Stimulated activated naive CD4-positive, alpha-beta T cell treated with Interleukin-2 at 50 U/mL for 16 hours (primary cell): ENCODE measurements at places on chromosomes 13 and 19.
A peak's percentile ranks its signal among the peaks of the same experiment; 100 is the strongest.

DNA sequence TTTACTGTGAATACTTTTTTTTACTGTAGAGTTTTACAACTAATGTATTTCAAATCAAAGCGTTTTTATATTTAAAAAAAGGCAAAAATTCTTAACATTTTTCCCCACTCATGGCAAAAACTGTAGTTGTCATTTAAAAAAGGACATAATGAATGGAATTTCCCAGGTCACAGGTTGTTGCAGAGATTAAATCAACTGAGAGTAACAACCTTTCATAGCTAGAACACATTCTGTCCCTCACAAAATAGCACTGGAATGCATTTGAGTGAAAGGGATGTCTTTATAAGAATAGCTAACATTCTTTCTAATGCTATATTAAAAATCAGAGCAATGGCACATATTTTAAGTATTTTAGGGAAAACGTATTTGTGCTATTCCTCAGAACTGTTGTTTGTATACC, 1393.3 kb upstream of the ATXN8OS start:
- no peak for DNase-seq

DNA sequence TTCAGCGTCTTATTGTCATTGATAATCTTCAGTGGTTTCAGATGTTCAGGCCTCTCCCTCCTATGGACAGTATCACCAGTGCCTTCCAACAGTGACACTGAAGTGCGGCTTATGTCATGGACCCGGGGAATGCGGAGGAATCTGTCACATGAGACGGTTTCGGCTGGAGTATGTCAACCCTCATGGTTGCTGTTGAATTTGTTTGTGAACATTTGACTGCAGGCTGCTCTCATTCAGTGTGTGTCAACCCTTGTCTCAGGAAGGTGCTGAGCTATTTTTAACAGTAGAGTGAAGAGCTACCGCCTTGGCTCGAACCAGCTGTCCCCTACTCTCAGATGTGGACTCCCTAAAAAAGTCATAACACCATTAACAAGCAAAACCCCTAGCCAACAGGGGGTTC, 138.8 kb upstream of the RNF113B start:
- DNase-seq = no peak

- DNase-seq = no peak
Observed at GRCh38 chr13:99265821-99266426, 7.7 kb upstream of the GPR18 start.

DNA sequence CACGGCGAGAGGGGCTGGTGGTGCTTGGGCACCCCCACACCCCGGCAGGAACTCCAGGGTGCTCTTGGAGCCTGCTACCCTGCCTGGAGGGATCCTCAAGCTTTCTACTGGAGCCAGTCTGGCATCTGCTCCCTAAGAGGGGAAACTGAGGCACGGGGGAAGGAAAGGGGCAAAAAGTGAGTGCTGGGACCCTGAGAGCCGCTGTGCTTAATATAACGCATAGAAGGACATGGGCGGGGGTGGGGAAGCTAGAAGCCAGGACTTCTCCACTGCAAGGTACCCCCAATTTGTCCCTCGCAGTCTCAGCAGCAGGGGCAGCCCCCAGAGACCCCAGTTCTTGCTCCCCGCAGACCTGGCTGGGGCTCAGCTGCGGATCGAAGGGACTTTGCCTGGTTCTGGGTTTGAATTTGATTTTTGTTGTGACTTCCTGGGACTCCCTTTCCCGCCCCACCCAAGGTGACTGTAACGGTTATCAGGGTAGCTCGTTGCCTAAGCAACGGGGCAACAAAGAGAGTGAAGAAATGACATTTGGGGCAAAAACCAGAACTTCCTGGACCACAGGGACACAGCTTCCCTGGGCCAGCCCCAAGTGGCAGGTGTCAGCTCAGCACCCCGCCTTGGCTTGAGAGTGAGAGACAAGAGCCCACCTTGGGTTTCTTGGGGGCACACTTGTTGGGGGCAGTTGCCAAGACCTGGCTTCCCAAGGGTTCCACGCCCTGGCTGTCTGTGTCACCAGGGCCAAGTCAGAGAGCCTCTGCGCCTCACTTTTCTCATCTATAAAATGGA, 638 bp downstream of the ADGRE5 start:
- peak; percentile 68 for DNase-seq

GRCh38 chr19:38849860-38850435, at the start of gene HNRNPL:
TSS of gene HNRNPL (minus strand) at chr19:38849986. CDS start at chr19:38849966, 20 bp downstream.
- DNase-seq = peak; percentile 100

GRCh38 chr19:703651-704446, 4.9 kb upstream of the PALM start:
- peak; percentile 38 for DNase-seq

GRCh38 chr13:92649140-92649813, 577.3 kb upstream of the GPC6 start:
- DNase-seq = no peak

GRCh38 chr13:94799299-94799698, 87.0 kb upstream of the SOX21 start:
- no peak for DNase-seq

- peak; percentile 24 for DNase-seq
Observed at GRCh38 chr19:919199-920050, 2.3 kb downstream of the KISS1R start.

DNA sequence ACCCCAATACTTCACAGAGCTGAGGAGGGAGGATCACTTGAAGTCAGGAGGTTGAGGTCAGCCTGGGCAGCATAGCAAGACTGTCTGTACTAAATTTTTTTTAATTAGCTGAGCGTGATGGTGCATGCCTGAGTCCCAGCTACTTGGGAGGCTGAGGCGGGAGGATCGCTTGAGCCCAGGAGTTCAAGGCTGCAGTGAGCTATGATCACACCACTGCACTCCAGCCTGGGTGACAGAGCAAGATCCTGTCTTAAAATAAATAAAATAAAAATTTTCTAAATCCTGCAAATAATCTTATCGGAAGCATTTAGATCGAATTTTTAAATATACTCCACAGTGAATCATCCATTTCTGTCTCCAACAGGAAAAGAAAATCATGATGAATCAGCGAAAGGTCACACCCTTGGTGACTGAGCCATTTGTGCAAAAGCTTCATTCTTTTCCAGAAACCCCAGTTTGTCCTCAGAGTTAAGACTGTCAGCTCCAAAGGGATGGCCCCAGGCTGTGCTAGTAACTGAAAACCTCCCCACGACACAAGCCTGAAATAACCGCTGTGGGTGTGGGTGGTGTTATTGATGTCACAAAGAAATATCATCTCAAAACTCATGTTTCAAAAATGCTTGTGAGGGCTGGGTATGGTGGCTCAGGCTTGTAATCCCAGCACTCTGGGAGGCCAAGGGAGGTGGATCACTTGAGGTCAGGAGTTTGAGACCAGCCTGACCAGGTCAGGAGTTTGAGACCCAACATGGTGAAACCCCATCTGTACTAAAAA, 167.6 kb downstream of the PTPRS start:
- DNase-seq = no peak

GRCh38 chr13:90547272-90547790, 800.2 kb upstream of the MIR17HG start:
- DNase-seq = no peak

- no peak for DNase-seq
Observed at GRCh38 chr13:100357764-100358163, 230.8 kb downstream of the GGACT start.

DNA sequence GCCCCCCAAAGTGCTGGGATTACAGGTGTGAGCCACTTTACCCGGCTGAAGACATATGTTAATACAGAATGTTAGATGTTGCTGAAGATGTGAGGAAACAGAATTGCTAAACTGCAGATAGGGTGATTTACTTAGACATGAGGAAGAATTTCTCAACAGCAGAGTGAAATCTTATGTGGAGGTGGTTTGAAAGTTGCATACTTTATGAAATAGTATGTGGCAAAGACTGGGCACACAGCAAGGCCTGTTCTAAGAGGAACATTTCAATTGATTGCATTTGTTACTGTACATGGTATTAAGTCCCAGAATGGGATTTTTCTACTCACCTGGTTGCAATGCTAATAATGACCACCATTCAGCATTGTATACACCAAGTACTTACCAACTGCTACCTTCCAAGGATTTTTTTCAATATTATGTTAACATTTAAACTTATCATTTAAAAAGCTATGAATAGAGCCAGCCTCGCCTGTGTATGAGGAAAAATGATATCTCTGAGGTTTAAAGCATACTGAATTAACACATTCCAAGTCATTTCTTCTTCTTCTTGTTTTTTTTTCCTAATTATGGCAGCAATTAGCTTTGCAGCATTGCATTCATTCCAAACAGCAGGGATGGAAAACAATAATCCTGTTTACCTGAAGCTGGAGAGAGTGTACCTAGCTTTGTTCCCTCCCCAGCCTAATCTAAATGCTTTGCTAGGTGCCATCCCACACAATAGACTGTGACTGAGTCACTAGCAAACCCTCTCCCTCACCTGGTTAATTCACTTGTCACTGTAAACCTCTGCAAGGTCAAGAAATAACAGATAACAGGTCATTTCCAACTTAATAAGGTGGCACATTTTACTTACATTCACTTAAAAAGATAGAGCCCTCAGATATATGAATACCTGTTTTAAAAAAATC, 19.4 kb upstream of the KLF5 start:
- DNase-seq = no peak

DNA sequence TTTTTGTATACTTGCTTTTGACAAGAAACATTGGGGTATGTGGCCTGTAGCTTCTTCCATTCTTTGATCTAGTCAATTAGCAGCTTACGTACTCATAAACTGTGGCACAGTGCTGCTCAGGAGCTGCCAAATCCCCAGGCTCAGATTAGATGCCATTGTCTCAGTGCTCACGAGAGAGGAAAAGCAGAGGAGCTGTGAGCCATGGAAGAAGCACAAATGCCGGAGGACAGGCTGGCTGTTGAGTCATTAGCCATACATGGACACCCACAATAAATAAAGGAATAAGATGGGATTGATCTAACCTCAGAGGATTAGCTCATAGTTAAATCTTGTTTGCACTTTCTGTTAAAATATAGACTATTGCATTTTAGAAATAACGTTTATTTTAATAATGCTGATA, 121.7 kb downstream of the POSTN start:
- DNase-seq = no peak

GRCh38 chr19:17005000-17005399, 21.6 kb downstream of the CPAMD8 start:
- no peak for DNase-seq

DNA sequence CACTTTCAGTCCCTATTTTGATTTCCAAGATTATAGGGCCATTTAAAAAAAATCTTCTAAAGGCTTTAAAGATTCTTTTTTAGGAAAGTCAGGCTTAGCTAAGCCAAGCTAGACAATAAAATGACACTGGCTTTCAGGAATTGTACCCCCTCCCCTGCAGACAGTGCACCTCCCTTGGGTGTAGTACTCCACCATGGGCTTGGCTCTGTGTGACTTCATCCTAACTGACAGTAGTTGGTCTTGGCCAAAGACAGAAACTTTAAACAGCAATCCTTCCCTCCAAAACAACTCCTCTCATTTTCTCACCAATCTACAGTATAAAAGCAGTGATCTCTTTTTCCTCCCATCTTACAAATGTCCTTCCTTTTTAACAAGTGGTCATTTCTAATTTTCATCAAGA, 283.0 kb downstream of the DNAJC15 start:
- no peak for DNase-seq

DNA sequence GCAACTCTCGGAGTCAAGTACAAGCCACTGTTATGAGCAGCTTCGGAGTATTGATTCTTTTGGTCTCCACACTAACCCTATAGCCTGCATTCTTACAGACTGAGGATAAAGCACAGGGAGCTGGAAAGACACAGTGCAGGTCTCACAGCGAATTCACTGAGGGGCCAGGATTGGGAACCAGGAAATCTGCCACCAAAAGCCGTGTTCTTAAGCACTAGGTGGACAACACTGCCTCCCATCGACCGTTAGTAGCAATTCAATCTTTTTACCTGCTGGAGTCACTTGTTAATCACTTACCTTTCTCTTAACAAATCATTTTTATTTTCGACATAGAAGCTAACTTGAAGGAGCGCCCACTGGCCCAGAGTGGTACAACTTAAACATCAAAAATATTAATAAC, 6.3 kb downstream of the PMIS2 start:
- no peak for DNase-seq

DNA sequence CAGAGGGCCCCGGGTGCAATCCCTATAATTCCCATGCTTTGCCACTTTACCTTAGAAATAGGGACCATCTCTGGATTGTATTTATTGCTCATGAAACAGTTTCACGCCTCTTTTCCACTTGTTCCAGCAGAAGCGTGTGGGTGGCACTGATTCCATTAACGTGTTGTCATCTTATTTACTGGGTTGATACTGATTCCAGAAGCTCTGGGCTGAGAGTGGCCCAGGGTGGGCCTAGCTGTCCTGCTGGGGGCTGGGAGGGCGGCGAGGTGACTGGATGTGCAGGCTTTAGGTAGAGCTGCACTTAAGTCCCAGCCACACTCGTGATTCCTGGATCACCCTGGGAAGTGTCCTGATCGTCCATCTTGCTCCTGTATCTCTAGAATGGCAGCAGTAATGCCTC, 155.0 kb downstream of the TEX29 start:
- DNase-seq = no peak

- peak; percentile 22 for DNase-seq
Observed at GRCh38 chr19:33280351-33280921, 21.9 kb downstream of the CEBPA start.

- no peak for DNase-seq
Observed at GRCh38 chr19:33497778-33498175, 23.8 kb downstream of the PEPD start.

DNA sequence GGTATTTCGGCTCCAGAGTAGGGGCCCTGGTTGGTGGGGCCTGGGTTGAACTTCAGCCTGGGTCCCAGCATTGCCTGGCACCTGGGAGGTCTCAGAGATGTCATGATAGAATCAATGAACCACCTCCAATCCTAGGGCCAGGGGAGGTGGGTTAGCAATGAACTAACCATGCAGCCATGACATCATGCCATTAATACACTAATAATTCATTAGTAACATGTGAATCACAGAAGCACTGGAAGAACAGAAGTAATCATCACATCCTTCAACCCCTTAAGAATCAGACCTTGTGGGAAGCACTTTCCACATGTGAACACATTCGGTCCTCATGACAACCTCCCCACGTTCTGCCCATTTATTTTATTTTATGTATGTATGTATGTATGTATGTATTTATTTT, 6.9 kb downstream of the NOSIP start:
- DNase-seq = no peak

GRCh38 chr19:38317104-38317612, 1.4 kb upstream of the YIF1B start:
- no peak for DNase-seq

- peak; percentile 66 for DNase-seq
Observed at GRCh38 chr19:8505680-8506401, 3.4 kb upstream of the PRAM1 start.

- DNase-seq = no peak
Observed at GRCh38 chr13:92418818-92419412, 807.7 kb upstream of the GPC6 start.

GRCh38 chr13:51818781-51819511, 15.0 kb upstream of the DHRS12 start:
- DNase-seq = peak; percentile 68

DNA sequence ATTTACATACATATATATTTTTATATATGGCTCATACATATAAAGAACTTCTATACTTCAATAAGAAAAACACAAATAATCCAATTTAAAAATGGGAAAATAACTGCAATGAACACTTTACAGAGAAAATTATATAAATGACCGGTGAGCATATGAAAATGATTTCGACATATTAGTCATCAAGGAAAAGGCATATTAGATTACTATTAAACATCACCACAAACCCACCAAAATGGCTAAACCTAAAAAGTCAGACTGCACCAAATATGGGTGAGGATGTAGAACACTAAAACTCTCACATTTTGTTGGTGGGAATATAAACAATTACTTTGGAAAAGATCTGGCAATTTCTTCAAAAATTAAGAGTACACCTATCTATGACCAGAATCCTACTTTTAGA, 316.2 kb downstream of the ENOX1 start:
- no peak for DNase-seq

- DNase-seq = no peak
Observed at GRCh38 chr19:17658666-17659065, 29.5 kb downstream of the UNC13A start.
